Iris pigment epithelial cell (primary cell): ENCODE measurements at places on chromosomes 6 and 20.
A peak's percentile ranks its signal among the peaks of the same experiment; 100 is the strongest.

DNA sequence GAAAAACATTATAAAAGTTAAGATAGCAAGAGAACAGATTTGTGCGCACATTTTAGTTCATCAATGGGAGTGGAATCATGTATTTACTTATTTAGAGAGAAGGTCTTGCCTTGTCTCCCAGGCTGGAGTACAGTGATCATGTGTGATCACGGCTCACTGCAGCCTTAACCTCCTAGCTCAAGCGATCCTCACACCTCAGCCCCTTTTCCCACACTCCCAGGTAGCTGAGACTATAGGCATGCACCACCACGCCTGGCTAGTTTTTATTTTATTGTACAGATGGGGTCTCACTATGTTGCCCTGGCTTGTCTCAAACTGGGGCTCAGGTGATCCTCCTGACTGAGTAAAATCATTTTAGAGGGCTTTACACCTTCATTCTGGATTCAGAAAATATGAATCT, 72.3 kb upstream of the ADGRF1 start:
- no peak for DNase-seq

DNA sequence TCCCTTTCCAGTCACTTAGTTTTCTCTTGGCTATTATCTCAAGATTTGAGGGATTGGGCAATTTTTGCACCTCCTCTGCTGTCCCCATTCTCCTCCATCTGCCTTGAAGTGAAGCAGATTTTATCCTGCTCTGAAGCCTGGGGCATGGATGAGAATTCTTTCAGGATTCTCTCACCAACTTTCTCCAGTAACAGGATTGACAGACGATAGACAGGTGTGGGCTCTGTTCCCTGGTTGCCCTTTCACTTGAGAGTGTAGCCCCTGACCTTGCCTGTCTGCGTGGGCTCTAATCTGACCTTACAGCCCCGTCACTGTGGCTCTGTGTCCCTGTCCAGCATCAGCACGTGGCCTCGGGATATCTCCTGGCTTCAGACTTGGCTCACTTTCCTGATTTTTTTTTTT, 27.1 kb downstream of the CDYL start:
- no peak for DNase-seq

- no peak for DNase-seq
Measured at GRCh38 chr6:163010145-163010544, 282.4 kb downstream of the PACRG start.

DNA sequence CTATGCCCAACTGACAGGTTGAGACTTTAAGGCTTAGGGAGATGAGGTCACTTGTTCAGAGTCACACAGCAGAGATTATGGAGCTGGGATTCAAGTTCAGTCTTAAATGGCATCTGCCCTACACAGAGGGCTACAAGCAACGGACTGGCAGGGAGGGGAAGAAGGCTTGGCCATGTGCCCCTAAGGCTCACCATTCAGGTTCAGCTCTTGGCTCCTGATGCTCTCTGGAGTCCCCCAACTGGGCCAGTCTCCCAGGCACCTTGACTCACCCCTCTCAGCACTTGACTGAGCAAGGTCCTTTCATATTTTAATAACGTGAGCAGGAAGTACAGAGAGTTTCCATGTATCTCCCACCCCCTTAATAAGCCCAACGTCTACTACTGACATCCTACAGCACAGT, 71.4 kb upstream of the MAFB start:
- DNase-seq: no peak

GRCh38 chr6:108169464-108170331, 3.9 kb downstream of the NR2E1 start:
- DNase-seq: no peak

DNA sequence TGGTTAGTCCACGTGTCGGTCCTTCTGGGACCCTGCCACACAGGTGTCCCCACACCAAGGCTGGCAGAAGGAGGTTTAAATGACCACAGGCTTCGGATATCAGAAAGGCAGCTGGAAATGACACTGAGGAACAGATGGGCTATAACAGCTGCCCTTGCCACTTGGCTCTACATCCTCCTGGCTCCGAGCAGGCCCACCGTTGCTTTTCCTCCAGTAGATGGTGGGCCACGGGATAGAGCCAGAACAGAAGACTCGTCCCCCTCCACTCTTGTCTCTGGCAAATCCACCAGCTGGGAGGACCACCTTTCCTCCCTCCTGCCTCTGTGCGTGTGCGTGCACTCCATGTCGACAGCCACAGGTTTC, 17.6 kb downstream of the WRNIP1 start:
- DNase-seq: no peak

DNA sequence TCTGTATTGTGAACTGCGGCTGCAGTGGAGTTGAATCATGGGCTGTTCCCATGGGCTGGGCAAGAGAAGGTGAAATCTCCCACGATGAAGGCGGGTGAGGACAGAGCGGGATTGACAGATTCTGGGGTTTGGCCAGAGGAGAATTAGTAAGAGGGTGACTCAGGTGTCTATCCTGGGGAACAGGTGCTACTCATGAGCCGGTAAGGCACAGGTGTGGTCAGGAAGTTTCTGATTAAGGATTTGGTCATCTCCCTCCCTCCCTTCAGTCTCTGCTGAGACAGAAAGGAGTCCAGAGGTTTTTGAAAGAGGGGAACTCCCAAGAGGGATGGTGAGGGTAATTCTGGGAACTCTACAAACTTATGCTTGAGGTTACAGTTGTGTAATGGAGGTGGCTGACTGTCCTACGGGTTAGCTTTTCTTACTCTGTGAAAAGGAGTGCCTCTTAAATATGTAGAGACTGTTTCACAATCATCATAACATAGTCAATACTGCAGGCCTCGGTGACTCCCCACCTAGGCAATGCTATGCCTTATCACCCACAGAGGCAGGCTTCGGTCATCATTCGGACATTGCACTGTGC, 31.5 kb downstream of the SERPINB1 start:
- DNase-seq: peak; percentile 61
